Keratinocyte (primary cell): ENCODE measurements at places on chromosomes 6 and 20.

DNA sequence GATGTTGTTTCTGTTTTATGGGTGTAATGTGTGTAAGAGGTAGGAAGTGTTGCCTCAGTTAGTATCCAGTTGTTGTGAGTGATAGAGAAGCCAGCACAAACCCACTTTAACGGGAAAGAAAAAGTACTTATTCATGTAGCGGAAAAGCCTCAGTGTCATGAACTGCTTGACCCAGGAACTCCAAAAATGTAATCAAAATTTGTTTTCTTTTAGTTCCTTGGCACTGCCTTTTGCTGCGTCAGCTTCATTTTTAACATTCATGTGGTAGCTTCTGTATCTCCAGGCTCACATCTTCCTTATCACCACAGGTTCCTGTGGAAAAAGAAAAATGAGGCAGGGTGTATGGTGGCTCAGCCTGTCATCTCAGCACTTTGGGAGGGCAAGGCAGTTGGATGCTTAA is 46.4 kb upstream of the CCDC28A start:
- DNase-seq: no peak

DNA sequence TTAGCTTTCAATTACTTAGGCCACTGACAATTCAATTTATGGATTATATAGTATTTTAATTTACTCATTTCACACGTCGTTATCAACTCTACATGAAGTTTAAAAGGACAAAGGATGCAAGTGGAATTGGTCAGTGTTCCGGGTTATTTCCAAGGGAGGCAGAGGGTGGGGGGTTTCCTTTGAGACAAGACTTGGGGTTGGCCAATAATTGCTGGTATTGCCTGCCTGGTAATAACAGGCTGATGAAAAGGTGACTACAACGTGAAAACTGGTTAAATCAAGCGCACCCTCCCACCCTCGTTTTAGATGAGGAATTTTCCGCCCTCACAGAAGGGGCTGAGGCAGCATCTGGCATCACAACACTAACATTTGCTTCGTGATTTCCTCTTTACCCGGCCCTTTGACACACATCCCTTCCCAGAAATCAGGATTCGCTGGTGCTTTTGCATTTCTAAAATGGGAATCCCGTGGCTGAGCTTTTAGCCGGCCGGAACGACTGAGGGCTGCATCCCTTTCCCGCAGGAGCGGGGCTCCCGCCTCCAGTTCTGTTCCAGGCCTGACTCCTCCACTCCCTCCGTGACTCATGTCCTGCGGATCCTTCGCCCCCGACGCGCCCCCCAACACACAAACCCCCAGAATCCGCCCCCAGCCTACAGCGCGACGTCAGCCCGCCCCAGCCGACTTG is 999 bp upstream of the PIM1 start:
- DNase-seq: no peak

- DNase-seq: no peak
Measured at GRCh38 chr6:23370051-23370450, 756.0 kb upstream of the NRSN1 start.

DNA sequence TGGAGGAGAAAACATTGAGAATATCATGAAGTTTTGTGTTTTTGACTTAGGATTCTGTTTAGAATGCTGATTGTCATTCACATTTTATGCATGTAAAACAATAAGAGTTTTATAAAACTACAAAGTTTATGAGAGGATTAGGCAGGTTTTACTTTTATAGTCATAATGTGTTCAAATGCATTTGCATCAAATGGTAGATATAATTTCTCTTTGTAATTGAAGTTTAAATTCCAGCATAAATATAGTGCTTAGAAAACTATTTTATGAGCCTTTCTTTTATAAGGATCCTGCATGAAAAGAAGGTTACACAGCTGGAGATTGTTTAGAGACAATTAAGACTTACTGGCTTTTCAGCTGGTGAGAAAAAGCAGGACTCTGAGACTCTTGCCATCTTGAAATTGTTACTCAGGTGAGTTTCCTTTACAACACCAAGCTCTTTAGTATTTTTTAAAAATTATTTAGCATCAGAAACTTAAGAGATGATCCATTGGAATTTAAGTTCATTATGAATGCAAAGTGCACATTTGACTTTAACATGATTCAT is 157.1 kb upstream of the MAN1A1 start:
- DNase-seq: no peak

DNA sequence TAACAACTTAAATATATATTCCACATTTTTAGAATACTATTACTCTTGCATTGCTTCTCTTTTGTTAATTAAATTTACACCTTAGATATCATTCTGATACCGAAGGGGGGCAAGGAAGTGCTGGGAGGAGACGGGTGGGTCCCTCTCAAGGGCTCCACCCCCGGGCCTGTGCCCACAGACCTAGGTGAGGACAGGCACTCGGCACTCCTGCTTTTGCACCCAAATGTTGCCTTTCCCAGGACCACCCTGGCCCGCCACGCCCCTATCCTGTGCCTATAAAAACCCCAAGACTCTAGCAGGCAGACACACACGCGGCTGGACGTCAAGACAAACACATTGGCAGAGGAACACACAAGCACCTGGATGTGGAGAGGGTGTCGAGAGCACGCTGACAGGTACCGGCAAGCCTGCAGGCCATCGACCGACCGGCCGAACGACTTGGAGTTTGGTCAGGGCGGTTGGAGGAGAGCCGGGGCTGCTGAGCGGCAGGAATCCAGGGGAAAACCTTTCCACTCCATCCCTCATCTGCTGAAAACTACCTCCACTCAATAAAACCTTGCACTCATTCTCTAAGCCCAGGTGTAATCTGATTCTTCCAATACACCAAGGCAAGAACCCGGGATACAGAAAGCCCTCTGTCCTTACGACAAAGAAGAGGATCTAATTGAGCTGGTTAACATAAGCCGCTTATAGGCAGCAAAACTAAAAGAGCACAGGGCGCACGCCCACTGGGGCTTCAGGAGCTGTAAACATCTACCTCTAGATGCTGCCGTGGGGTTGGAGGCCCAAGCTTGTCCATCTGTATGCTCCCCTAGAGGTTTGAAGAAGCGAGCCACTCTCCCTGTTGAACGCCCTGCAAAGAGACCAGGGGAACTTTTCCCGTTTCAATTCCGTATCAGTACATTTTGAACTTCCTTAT is 197.4 kb upstream of the PRSS16 start:
- no peak for DNase-seq

- no peak for DNase-seq
Measured at GRCh38 chr20:59232618-59233017, 67.8 kb upstream of the EDN3 start.

DNA sequence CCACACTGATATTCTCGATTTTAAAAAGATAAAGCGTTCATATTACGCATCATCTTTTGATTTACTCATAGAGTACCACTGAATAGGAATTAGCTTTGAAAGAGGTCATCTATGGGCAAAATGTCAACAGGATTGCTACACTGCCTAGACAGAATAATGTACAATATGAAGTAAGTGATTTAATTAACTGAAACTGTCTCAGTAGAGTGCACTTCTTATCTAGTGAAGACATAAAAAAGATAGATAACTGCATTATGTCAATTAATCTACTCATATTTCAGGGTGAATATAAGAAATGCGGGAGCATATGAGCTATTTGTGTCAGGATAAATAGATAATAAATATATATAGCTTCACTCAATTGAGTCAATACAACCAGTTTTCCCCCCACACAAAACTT is 723.9 kb downstream of the EYS start:
- DNase-seq: no peak

GRCh38 chr6:169248521-169248971 is 5.1 kb downstream of the THBS2 start:
- no peak for DNase-seq

GRCh38 chr6:100482698-100483097 is 18.0 kb upstream of the SIM1 start:
- no peak for DNase-seq

DNA sequence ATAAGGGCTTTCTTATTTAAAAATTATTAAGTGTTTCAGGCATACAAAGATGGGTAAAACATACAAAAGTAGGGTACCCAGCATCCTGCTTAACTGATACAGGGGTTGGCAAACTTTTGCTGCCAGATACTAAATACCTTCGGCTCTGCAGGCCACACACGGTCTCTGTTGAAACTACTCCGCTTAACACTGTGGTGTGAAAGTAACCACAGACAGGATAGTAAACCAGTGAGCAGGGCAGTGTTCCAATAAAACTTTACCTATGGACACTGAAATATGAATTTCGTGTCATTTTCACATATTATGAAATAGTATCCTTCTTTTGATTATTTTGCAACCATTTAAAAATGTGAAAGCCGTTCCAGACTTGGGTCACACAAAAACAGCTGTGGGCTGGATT is 92.4 kb downstream of the EYA2 start:
- no peak for DNase-seq

GRCh38 chr20:16020971-16021370 is 552.3 kb downstream of the KIF16B start:
- DNase-seq: peak; percentile 25

- DNase-seq: no peak
Measured at GRCh38 chr20:50618537-50618936, 72.8 kb downstream of the RIPOR3 start.

DNA sequence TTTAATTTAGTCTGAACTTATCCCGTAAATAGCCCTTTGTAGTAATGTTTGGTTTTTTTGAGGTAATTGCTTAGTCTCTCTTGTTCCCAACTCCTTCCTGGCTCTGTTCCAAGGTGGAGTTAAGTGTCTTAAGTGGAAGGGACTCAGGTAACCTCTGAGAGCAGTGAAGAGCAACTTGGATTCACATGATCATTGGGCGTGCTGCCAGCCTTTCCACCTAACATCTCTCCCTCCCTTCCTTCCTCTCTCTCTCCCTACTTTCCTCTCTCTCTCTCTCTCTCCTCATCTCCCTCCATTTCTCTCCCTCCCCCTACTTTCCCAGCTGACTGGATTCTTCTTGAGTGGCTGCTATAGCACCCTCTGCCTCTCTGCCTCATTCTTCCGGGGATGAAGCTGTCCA is 232.9 kb upstream of the SASH1 start:
- no peak for DNase-seq

DNA sequence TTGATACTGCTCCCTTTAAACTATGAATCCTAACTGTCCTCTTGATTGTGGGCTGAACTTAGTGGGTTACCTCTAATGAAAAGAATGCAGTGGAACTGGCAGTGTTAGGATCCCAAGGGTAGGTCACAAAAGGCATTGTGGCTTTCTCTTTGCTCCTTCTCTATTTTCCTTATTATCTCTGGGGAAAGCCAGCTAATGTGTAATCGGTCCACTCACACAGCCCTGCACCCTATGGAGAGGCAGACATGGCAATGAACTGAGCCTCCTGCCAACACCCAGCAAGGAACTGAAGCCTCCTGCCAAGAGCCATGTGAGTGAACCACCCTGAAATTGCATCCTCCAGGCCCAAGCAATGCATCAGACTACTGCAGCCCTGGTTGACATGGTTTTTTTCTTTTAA is 24.6 kb upstream of the ZNF133 start:
- DNase-seq: no peak

GRCh38 chr6:127342296-127342945 is 988 bp downstream of the ECHDC1 start:
- no peak for DNase-seq

DNA sequence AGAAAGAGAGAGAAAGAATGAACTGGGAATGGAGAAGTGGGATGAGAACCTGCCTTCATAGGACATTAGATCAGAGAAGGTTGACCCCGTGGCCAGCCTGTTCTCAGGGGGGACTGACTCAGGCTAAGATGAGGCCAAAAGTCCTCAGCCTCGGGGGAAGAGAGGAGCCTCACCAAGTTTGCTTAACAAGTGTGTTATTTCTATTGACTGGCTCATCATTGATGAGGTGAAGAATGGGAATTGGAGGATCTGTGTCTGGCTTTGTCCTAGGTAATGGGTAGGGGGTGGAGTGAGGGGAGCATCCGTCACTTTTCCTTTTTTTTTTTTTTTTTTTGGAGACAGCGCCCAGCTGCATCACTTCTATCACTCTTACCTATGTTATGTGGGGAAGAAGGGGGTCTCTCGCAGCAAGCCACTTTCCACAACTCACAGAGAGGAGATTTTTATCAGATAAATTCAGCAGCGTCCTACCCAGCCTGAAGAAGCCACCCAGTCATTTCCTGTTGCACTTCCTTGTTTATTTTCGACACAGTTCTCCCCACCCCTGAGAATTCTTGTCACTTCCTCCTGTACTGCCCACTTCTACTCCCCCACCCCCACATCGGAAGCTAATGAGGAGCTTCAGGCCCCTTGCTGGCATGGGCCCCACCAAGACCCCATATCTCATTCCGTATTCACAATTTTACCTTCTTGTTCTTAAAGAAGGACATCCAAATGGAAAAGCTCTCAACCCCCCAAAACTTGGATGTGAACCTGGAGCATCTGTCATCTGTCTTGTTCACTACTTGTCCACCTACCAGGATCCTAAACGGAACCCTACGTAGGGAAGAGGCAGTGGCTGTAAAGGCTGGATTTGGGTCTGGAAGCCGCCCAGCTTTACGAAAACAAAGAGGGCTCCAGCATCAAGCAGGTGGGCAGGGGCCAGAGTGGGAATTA is 2.8 kb upstream of the RNASET2 start:
- no peak for DNase-seq

- DNase-seq: no peak
Measured at GRCh38 chr6:15444081-15444731, 198.3 kb downstream of the JARID2 start.

GRCh38 chr6:53360093-53360912 is 11.6 kb upstream of the ELOVL5 start:
- no peak for DNase-seq

DNA sequence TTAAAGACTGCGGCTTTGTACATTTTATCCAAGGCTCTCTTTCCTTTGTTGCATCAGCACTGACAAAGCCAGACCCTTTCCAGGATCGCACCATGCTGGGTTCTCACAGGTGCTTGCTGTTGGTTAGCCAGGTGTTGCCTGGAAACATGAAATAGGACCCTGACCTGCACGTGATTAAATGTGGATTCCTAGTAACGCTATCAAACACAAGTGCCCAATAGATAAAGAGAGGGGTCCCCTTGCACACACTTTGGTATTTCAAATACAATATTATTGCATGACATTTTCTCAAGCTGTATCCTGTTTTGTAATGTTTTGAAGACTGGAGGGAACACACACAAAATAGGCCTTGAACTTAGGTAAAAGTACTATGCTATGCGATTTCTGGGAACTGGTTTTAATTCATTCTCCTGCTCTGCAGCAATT is 73.3 kb downstream of the AKAP12 start:
- DNase-seq: no peak

DNA sequence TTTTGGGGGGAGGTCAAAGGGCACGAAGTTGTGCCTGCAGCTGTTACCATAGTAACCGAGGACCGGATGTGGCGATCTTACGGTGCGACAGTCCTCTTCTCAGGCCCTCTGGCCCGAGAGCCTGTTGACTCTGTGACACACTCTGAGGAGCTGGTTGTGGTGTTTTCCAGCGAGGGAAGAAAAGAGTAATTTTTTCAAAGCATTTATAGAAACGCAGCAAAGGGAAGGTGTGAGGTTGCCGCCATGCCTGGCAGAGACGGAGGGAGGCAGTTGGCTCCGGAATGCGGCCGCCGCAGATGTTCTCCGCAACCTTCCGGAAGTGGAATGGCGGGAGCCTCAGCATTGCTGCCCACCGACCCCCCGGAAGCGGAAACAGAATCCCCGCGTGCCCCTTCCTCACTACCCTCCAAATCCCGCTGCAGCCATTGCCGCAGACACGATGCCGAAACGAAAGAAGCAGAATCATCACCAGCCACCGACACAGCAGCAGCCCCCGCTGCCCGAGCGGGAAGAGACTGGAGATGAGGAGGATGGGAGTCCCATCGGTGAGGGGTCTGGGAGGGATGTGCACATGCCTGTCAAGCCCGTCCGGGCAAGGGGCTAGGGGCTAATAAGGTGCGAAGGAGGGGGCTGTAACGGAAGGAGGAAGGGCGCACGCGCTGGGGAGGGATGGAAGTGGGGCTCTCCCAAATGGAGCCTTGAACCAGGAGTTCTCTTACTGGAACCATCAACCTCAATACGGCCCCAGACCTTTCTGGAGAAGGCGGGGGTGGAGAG is at the start of gene PRR3:
Gene PRR3, plus strand, starts transcription at position 390 of the 777 bp plus-strand sequence. Its CDS starts 50 bp downstream, at position 440.
- peak; percentile 36 for DNase-seq
